H1 (cell line): ENCODE measurements at places on chromosomes 16 and 17. TPM values are rescaled to one million over a fixed set of nuclear protein-coding genes. Genes with fewer than 3 reads are reported as not detected.

The KRT36 gene
- not detected in 2 replicates for total RNA-seq

The ZG16 gene
- total RNA-seq, result not detected in 2 replicates

The SOX8 gene
- total RNA-seq, result 5.7 and 6.4 TPM in 2 replicates

The TBC1D3C gene
- not detected in 2 replicates for total RNA-seq

The FAM83G gene
- 28.7 and 29.0 TPM in 2 replicates for total RNA-seq

The PLXDC1 gene
- 3.4 and 4.1 TPM in 2 replicates for total RNA-seq

The KRT39 gene
- not detected in 2 replicates for total RNA-seq

The KCNJ2 gene
- 0.59 and 0.76 TPM in 2 replicates for total RNA-seq

The SEZ6L2 gene
- total RNA-seq, result 43.5 and 46.6 TPM in 2 replicates

The RNF157 gene
- 13.4 and 14.9 TPM in 2 replicates for total RNA-seq

The TP53TG3 gene
- total RNA-seq, result not detected in 2 replicates

The ADAP2 gene
- total RNA-seq, result 0.76 and 1.1 TPM in 2 replicates

The MFAP4 gene
- 3.6 and 3.8 TPM in 2 replicates for total RNA-seq
